ENCODE measurements at places on chromosomes 2 and 18. TPM values are rescaled to one million over a fixed set of nuclear protein-coding genes. Genes with fewer than 3 reads are reported as not detected.

DNA sequence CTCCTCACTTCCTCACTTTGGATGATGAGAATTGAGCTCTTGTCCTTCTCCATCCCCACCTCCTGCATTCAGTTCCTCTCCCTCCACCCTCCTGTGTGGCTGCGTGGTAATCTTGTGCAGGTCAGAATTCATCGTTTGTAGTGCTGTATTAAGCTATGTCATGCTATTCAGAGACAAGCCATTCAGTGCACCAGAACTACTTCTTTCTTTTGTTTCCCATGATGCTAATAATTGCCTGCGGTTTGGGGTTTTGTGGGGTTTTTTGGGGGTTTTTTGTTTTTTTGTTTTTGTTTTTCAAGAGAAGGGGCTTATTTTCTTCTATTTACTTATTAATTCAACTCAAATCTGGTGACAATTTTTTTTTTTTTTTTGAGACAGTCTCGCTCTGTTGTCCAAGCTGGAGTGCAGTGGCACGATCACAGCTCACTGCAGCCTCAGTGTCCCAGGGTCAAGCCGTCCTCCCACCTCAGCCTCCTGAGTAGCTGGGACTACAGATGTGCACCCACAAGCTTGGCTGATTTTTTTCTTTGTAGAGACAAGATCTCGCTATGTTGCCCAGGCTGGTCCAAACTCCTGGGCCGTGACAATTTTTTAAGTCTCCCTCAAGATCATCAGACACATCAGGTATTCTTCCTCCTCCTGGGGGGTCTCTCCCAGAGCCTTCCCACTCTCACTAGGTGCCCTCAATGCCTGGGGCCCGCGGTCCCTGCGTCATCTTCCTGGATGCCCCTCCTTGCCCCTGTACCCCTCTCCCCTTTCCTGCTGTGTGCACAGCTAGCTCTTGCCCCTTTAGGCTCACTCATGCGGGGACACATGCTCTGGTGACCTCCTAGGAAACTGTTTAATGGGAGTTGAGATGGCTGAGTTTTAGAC lies 37.8 kb downstream of the MAL start:
- no peak for DNase-seq

DNA sequence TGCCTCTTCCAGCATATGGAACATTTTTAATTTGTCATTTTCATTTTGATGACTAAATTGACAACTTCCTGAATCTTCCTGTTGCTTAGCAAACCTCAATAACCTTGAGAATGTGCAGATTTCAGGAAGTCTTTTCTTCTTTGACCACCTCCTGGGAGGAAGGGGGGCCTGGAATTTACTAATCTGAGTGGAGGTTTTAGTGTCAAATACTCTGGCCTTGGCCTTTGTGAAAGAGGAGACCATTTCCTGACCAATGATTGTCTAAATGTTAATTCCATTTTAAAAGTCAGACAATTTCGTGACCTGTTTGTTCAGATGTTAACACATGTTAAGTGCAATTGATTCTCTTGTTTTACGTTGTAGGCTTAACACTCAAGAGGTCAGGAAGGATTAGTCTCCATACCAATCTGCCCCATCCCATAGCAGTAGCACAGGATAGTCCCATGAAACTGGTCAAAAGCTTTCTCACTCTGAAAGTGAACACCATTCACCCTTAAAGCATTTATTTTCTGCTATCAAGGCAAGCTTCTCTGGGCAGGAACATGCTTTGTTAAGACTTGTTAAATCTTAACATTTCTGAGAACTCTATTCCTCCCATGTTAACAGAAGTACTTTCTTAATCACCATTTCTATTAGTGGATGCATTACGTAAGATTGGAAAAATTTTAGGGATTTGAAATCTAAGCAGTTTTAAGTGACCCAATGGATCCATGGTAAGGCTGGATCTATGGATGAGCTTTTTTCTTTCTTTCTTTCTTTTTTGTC lies 219.6 kb downstream of the RND3 start:
- DNase-seq = no peak

The STK39 gene
- total RNA-seq = 22.5 TPM

DNA sequence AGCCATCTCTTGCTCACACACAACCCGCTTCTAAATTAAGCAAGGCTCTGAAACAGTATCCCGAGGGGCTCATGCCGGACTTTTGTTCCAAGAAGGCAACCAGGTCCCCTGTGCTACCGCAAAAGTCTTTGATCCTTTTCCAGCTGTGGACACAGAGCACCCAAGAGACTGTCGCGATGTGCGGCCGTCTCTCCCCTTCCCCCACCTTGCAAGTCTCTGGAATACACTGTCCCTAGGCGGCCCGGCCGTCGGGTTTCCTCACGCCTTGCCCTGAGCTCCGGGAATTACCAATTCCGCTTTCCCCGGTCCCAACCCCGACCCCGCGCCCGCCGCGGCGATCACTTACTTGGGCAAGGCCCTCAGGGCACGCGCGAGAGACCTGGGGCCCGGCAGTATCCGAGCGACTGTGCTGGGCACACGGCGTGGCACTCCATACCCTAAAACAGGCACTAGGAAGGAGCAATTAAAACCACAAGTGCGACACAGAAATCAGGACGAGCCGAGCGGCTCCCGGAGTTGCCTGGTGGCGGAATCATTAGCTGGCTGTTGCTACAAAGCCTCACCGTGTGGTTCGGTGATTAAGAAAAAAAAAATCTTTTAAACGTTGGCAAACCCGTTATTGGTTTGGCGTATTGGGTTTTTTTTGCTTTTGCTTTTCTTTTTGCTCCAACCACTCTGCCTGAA lies 2.2 kb upstream of the DLX1 start:
- no peak for DNase-seq

The POTEE gene
- total RNA-seq = 1.7 TPM

The CCDC102B gene
- total RNA-seq = 2.6 TPM

The ABCB11 gene
- total RNA-seq = not detected

GRCh38 chr2:120579916-120580685 lies 155.6 kb upstream of the GLI2 start:
- no peak for DNase-seq

The DNAJC27 gene
- 2.3 TPM for total RNA-seq

- peak; percentile 93 for DNase-seq
Measured at GRCh38 chr2:95345563-95346230, 48.5 kb downstream of the KCNIP3 start.

The ABCA12 gene
- not detected for total RNA-seq

DNA sequence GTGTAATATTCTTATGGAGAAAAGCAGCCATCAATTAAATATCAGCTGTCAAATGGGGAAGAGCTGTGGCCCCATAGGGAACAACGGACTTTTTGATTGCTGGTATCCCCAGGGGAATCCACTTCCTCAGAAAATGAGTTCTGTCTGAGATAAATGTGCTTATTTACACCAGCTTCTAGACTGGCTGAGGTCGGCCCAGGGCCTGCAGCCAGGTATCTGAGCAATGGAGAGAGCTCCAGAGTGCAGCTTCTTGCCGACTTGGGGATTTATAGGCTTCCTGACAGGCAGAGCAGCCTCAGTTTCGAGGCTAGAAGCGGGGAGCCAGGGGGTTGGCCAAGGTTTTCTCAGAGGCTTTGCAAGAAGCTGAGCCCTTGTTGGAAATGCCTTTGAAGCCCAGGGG lies 67.2 kb downstream of the MCFD2 start:
- peak; percentile 25 for DNase-seq

DNA sequence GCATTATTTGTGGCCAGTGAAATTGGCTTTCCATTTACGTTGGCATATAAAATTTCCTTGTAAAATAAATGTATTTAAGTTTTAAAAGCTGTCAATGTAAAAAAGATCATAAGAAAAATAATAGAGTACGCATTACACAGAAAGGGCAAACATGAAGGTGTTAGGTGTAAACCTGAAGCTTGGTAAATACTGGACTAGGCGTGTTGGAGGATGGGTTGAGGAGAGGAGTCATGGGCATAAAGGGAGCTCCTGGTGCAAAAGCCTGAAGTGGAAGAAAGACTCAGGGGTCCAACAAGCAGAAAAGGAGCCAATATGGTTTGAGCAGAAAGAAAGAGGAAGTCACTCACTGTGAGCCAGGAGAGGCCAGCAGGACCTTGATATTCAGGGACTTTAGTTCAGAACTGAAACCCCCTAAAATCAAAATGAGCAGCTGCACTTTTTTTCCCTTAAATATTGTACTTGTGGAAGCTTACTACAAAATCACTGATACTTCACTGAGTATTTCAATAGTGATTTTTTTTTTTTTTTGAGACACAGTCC lies 24.4 kb downstream of the SP5 start:
- peak; percentile 11 for DNase-seq

DNA sequence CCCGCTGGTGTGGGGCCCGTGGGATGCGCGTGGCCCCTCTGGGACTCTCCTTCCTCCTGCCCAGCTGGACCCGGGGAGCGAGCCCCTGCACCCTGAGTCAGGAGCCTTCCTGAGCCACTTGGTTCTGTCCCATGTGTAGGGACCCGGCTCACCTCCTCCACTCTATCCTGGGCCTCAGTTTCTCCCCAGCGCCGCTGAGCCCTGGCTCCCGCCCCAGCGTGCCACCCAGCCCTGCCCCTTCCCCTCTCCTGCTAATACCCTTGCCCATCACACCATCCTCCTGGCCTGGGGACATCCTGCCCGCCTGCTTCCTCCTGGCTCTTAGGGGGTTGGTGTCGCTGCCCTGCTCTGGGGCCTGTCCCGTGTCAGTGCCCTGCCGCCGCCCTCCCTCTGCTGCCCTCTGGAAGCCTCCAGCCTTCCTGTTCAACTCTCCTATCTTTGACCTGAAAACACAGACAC lies 24.8 kb downstream of the GPC1 start:
- no peak for DNase-seq

DNA sequence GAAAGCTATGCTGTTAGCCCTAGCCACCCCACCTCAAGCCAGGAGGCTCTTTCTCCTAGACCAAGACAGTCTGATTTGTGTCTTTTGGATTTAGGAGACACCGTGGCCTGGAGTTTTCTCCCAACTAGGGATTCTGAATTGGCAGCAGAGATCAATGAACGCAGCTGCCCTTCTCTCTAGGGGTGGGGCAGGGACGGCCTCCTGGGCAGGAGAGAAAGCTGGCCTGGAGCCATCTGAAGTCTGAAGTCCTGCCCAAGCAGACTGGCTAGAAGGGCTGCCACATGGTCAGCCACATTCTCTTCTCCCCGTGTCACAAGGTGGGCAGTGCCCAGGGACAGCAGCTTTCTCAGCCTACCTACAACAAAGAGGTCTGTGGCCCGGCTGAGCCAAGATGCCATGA lies 45.1 kb downstream of the PIEZO2 start:
- no peak for DNase-seq

DNA sequence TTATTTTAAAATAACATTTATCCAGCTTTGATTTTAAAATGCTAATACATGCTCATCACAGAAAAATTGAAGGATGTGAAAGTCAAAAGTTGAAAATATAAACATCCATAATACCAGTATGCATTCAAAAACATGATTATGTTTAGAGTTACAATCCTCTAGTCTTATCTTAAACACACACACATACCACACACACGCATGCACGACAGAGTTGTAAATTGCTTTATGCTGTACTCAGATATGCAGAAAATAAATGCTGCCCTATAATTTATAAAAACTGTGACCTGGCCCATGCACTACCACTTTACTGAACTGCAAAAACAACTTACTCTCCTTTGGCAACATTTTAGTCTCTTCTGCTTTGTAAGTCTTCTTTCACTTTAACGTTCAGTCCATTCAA lies 793.0 kb upstream of the FANCL start:
- DNase-seq = no peak

DNA sequence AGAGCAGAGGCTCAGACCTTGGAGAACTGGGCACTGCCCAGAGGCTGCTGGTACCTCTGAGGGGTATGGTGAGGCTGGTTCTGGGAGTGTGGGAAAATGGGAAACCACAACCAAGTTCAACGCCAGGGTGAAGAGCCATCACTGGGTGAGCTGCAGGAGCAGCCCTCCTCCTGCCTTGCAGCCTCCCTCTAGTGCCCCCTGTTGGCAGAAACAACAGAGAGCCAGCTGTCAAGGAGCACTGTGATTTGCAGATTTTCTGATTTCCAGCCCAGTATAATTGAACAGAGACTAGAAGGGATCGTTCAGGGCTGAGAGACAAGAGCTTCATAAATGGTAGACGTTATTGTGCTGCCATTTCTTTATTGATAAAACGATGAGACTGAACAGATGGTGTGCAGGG lies 50.5 kb downstream of the MAPK4 start:
- peak; percentile 19 for DNase-seq

DNA sequence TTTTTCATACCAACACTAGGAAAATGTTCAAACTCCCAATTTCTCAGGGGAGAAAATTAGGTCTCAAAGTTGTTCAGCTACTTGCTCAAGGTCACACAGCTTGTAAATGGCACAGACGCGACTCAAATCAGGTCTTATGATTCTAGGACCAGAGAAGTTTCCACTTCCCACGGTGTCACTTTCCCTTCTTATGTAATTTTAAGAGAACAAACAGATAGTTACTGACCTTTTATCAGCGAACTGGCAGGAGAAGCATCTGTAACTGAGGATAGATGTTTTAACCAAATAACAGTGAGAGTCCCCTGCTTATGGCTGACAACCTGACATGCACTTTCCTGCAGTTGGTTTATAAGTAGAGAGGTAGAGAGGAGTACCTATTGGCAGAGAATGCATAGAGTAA lies 2.1 kb upstream of the KCNJ3 start:
- DNase-seq = no peak

DNA sequence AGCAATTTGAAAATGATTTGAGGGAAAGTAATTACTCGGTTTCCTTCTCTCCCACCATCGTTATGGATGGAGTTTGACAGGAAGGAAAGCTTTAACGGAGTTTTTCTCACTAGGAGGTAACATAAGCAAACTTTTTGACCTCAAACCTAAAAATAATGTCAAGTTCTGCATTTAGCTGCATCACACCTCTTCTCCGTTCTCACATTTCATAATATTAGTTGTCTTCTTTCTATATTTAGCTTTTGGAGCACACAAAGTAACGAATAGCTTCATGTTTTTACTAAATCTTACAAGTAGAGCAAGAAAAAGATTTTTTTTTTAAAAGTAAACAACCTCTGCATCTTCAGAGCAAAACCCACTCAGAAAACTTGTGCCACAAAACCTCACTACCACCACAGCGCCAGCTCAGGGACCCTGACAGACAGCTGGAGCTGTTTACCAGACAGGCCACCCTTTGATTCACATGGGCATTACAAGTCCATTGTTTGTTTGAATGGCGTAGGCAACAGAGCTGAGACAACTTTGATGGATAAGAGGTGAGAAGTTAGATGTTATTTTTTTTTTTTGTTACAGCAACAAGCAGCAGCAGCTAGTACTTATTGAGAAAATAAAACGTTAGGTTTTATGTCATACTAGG lies 21.9 kb upstream of the ICOS start:
- DNase-seq = no peak

GRCh38 chr2:58878778-58879177 lies 637.7 kb upstream of the FANCL start:
- DNase-seq = no peak

- DNase-seq = no peak
Measured at GRCh38 chr18:10847907-10848306, 301.5 kb downstream of the PIEZO2 start.

DNA sequence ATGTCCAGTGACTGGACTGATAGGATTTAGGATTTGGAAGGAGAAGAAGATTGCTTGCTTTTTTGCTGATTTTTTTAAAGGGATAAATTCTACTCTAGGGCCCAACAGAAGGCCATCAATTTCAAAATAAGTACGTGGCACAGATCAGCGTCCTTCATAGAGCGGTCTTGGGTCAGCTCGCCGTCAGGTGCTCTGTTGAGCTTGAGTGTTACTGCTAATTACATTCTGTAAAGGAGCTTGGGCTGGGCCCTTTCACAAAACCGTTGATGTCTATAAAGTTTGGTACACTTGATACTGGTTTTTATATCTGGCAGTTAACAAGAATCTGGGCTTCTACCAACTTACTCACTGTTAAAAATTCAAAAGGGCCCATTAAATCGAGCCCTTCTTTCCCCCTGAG lies 45.4 kb downstream of the ARMC9 start:
- DNase-seq = no peak
